ENCODE measurements at places on chromosomes 7 and 10.

DNA sequence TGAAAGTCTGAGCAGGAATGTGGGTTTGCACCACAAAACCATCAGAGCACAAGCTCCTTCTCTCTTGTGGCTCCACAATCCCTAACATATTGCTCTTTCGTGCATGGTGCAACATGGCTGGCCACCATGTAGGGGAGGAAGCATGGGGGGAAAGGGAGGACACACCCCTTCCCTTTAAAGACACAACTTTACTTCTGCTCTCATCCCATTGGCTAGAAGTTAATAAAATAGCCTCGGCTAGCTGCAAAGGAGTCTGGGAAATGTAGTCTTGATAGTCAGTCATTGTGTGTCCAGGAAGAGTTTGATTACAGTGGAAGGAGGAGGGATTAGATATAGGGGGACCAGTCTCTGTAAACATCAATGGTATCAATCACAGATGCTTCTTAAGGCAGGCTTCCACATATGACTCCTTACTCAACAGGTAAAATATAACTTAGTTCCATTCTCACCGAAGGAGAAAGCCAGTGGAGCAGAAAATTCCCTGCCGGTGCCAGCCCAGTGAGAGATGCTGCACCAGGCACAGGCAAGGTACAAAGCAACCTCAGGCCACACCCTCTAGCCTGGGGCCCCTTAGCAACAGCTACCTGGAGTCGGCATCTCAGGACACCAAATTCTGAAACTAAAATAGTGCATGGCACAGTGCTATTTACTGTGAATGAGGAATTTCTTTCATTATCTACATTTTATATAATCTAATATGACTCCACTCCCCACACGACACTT is 124.7 kb upstream of the CTBP2 start:
- no peak for DNase-seq

DNA sequence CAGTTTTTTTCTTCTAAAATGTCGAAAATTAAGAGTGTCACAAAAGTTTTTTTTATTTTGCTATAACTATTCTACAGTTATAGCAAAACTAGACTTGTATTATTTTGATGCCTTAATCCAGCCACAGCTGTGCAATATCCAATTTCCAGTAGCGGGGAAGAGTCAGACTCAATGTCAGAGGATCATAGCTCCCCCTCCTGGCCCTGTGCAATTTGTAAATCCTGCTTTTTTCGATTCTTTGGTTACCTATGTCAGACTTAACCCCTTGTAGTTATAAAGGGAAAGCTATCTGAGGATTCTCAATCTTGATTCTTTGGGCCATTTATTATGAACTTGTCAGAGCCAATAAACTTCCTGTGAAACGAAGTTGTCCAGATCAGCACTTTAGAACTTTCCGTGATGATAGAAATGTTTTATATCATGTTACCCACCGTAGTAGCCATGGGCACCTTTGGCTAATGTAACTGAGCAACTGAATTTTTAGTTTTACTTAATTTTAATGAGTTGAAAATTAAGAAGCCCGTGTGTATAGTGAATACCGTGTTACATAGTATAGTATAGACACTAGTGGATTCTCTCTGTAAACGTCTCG is 87.7 kb upstream of the PRKCQ start:
- peak; percentile 20 for DNase-seq

- DNase-seq: no peak
Measured at GRCh38 chr10:124596962-124597845, 135.6 kb downstream of the LHPP start.

GRCh38 chr7:42618651-42619360 is 293.1 kb downstream of the C7orf25 start:
- DNase-seq: no peak

DNA sequence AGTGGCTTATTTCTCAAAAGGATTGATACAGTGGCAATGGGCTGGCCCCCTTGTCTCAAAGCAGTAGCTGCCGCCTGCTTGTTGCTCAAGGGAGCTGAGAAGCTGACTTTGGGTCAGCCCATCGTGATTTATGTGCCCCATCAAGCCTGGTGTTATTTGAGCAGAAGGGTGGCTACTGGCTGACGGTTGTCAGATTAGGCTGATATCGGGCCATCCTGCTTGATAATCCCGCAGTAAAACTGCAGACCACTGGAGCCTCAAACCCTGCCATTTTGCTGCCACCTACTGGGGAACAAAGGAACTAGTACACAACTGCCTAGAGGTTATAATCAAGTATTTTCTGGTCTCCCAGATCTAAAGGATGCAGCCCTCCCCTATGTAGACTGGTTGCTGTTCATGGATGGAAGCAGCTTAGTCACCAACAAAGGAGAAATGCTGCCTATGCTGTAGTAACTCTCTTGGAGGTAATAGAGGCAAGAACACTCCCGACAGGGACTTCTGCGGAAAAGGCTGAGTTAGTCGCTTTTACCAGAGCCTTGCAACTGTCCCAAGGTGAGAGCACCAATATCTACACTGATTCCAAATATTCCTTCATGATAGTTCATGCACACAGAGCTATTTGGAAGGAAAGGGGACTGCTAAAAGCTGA is 65.9 kb upstream of the ZNF92 start:
- DNase-seq: peak; percentile 35

- DNase-seq: no peak
Measured at GRCh38 chr7:103712991-103713778, 267.2 kb upstream of the SLC26A5 start.

DNA sequence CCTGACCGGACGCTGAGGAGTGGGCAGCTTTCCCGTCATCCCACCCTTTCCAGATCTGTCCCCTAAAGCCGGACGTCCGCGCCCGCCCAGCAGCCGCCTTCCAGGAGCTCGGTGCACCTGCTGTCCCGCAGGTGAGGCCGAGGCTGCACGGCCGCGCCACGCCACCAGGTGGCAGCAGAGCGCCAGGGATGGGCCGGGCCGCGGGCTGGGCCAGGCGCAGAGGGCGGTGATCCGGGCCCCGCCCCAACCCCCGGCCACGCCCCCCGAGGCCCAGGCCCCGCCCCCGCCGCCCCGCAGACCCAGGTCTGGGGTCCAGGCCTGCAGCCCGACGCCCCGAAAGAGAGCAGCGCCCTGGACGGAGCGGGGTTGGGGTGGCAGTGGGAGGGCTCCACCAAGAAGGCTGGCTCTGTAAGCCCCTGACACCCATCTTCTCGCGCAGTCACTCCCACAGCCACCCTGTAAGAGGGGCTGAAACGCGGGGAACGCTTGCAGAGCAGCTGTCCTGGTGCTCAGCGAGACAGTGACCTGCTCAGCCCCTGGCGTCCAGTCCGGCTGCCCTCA is 32.2 kb downstream of the FOXL3 start:
- peak; percentile 88 for DNase-seq

DNA sequence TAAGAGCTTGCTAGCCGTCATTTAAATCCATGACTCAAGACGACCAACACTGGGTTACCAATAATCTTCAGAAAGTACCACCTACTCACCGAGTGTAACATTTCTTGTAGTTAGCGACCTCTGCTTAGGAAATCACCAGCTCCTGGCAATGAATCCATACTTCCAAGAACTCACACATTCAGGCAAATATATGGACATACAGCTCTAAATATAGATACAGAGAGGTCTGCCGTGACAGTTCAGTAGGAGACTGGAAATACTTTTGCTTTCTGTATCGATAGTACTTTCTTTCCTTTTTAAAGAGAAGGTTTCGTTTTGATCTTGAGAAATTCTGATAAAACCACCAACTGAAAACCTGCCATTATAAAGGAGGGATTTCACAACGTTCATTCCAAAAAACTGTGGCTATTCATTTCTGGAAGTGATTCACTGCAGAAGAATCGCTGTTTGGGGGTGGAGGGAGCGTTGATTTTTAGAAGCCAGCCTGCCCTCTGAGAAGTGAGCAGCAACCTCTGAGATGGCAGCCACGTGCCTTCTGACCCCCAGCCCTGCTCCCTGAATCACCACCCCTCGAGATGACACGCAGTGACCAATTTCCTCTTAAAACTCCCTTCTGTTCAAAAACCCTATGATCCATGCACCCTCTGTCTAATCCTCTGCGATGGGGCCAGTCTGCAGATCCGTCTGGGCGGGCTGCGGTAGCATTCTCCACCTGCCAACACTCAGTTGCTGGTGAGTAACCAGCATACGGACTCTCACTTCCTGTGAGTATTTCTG is 179.0 kb upstream of the KLF14 start:
- DNase-seq: peak; percentile 78

GRCh38 chr7:94414481-94414880 is 19.8 kb downstream of the COL1A2 start:
- no peak for DNase-seq

GRCh38 chr10:15222511-15222910 is 54.0 kb upstream of the NMT2 start:
- DNase-seq: no peak

- DNase-seq: no peak
Measured at GRCh38 chr10:36421992-36422391, 703.4 kb upstream of the ANKRD30A start.

- no peak for DNase-seq
Measured at GRCh38 chr7:155453296-155454182, 4.4 kb upstream of the EN2 start.

DNA sequence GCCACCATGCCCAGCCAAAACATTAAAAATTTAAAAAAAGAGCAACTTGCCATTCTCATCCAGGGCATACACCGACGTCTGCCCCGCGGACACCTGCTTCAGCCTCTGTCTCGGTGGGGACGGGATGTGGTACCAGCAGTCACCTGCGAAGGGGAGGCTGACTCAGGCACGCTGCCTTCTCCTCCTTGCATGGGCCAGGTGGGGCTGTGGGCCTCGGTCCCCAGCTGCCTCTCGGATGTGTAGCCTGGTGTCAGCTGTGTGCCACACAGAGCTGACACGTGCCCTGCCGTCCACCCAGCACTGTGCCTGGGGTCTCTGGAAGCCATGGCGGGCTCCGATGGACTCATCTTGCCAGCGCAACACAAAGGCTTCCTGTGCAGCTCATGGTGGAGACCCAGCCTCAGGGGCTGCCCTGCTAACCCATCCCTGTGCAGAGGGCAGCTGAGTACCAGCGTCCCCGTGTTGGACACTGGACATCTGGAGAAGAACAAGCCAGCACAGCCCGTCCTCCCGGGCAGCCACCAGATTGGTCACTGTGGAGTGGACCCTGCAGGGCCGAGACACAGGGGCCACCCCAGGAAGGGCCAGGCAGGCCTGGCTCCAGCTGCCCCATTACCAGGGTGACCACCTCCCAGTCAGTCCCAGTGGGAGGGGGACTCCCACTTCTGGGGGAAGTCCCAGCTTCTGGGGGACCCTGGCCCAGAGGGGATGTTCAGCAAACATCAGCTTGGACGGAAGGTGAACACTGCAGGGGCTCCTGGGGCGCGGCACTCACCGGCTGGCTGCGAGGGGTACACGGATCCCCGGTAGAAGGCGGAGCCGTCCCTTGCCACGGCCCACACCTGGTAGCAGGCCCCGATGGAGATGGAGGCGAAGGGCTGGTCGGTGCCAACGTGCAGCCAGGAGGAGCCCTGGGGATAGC is 10.6 kb downstream of the BHLHA15 start:
- DNase-seq: no peak

DNA sequence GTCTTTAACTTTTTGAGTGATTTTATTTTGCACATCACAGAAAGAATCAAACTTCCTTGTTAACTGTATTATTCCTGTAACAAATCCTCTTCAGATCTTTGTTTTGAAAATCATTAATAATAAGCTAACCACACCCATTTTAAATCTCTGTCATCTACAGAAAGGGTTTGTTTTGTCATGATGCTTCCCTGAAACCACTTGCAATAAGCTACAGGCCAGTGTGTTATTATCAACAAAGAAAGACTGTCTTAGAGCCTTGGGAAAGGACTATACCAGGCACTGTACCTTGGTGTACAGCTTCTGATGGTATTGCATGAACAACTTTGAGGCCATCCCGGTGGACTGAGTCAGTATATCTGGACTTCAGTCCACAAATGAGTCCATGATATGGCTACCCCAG is 145.3 kb upstream of the FAM3C start:
- DNase-seq: no peak

- no peak for DNase-seq
Measured at GRCh38 chr10:55979203-55979602, 381.9 kb downstream of the ZWINT start.
